ENCODE measurements at places on chromosomes 4 and X.

GRCh38 chrX:57083143-57083542, 38.2 kb downstream of the SPIN2B start:
- no peak for DNase-seq

DNA sequence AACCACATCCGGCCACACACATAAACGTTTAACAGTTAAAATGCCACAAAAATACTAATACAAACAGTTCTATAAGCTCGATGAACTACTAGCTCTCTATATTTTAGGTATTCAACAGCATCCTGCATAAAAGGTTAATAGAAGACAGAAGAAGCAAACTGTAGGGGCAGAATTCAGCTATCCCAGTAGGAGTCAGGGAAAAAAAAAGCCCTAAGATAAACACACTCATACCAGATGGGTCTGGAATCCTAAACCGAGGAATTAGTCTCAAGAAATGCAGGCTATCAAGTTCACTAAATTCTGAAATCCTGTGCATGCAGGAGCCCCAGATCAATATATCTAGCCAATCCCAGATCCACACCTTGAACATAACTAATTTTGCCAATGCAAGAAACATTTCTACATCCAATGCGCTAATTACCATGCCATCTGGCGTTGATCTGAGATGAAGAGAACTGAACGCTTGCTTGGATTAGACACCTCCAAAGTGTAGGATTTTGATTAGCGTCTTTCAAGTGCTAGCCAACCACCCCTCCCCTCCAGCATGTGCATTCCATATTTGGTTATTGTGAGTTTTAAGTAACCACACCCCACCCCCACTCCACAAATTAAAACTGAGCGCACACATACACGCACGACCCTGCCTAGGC, 512.2 kb upstream of the INTU start:
- no peak for DNase-seq

- DNase-seq = peak; percentile 3
Measured at GRCh38 chrX:13506574-13506973, 62.8 kb upstream of the EGFL6 start.

- no peak for DNase-seq
Measured at GRCh38 chrX:43878906-43879526, 3.2 kb downstream of the MAOB start.

GRCh38 chr4:85488416-85488815, 13.5 kb downstream of the ARHGAP24 start:
- DNase-seq = no peak

DNA sequence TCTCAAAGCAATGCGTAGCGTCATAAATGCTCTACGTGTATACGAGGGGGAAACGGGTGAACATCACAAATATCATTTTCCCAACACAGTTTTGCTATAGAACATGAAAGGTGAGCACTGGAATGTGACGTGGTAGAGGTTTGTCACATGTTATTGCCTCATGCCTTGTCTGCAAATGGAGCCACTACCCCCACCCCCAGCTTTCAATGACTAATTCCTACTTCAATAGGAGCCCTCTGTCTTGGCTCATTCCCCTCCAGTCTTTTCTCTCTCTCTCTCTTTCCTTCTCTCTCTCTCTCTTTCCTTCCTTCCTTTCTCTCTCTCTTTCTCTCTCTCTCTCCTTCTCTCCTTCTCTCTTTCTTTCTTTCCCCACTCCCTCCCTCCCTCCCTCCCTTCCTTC, 127.0 kb downstream of the STOX2 start:
- no peak for DNase-seq

DNA sequence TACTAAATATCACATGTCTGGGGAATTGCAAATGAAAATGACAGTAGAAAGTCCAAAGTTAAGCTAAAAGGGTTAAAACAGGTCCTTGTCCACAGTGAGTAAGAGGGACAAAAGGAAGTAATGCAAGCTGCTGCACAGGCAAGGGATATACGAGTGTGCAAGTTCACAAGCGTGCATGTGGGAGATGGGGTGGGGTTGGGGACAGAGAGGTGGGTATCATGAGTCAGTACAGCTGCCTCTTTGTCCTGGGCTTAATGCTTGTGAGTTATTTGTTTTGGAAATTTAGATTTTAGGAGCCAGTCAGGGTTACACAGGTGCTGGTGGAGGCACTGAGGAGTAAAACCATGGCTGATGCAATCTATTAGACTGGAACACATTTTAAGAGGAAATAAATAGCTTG, 3.3 kb upstream of the GPRASP2 start:
- DNase-seq = no peak

GRCh38 chr4:154361450-154361849, 130.1 kb downstream of the DCHS2 start:
- no peak for DNase-seq

- DNase-seq = no peak
Measured at GRCh38 chrX:65874765-65875164, 165.1 kb downstream of the VSIG4 start.

DNA sequence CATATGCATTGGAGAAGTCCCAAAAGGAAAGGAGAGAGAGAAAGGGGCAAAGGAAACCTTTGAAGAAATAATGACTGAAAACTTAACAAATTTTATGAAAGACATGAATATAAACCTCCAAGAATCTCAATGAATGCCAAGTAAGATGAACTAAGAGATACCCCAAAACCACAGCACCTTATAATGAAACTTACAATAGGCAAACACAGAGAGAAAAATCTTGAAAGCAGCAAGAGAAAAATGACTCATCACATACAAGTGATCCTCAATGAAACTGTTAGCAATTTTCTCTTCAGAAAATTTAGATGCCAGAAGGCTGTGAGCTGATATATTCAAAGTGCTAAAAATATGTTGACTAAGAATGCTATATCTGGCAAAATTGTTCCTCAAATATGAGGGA, 10.1 kb downstream of the SMIM10L2A start:
- no peak for DNase-seq

- DNase-seq = no peak
Measured at GRCh38 chr4:139247700-139248238, 32.3 kb downstream of the MGARP start.

DNA sequence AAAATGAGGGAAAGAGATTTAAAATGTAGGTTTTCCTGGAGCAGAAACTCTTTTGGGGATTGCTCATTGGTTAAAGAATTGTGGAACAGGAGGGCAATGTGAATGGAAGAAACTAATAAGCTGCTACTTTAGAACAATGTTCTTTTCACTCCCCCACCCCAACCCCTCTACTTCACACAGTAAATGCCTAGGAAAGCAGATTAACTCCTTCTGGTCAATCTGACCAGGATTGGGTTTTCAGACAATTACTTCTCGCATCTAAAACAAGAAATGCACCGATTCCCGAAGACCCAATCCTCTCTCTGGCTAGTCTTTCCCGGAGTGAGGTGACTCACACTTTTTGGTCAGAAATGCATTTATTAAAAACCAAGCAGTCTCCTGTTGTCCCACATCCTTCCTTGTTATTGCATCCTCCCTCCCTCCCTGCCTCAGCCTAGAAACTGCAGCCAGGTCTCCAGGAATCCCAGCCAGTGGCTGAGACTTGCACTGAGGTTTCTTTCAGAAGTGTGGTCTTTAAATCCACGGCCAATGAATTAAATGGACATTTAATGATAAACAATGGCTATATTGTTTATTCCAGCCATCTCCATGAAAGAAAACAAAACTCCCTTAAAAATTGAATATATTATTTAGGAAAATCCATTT, 21.4 kb downstream of the MFAP3L start:
- no peak for DNase-seq

- DNase-seq = no peak
Measured at GRCh38 chr4:144574000-144574399, 72.0 kb upstream of the HHIP start.

DNA sequence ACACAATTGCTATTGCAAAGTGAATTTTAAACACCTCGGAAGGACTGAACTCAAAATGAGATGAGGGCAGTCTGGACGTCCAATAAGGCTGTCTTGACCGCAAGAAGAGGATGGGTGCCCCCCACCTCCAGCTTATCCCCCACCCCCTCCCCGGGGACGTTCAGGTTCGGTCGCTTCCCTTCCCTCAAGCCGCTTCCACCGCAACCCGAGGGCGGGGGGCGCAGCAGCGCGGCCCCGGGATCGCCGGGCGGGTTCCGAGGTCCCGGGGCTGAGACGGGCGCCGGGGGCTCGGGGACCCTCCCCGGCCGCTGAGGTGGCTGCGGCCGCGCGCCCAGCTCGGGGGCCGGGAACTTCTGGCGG, 480 bp downstream of the USP46 start:
- DNase-seq = no peak

DNA sequence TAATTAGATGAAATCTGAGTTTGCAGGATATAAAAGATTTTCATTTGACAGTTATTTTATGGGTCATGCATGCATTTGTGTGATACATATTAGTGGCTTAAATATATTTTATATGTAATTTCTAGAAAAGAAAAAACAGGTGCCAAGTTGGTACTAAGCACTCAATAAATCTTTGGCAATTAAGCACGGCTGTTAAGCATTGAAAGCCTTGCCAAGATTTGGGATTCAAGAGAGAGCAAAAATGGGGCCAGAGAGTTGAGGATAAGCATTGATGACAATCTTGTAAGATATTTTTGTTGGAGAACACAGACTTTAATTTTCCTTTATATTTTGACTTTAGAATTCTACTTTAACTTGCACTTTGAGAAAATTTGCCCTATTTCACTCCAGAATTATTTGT, 249.8 kb upstream of the MAD2L1 start:
- no peak for DNase-seq

DNA sequence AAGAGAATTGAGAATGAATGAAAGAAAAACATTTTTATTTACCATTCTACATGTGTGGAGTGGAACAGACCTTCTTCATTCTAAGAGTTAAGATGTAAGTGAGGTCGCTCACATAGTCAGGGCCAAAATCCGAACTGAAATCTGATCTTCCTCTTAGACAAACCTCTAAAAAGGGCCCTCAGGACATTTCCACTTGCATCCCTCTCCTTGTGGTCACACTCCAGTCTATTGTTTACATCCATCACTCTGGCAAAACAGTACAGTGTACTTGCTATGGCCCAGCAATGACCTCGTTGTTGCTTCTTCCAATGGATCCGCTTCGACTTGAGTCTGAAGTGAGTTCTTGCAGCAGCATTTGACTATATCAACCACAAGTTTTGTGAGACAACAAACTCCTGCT, 54.2 kb downstream of the MOSPD2 start:
- no peak for DNase-seq

DNA sequence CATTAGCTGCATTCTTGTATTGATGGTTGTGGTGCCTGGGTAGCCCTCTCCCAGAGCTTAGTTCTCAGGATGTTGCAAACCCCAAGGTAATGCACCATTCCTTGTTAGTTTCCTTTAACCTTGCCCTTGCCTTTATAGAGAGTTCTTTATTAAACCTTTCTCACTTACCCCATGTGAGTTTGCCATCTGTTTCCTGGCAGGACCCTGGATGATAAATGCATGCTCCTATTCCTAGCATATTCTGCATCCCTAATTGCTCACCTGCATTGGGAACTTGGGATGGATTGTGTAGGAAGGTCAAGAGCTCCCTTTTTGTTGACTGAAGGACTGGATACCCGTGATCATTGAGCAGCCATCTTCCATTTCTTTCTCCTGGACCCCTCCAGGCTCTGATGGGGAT, 59.9 kb upstream of the AP1S2 start:
- DNase-seq = no peak

GRCh38 chrX:50736656-50737055, 77.3 kb downstream of the SHROOM4 start:
- no peak for DNase-seq

- no peak for DNase-seq
Measured at GRCh38 chrX:115939636-115940160, 230.8 kb upstream of the AGTR2 start.

DNA sequence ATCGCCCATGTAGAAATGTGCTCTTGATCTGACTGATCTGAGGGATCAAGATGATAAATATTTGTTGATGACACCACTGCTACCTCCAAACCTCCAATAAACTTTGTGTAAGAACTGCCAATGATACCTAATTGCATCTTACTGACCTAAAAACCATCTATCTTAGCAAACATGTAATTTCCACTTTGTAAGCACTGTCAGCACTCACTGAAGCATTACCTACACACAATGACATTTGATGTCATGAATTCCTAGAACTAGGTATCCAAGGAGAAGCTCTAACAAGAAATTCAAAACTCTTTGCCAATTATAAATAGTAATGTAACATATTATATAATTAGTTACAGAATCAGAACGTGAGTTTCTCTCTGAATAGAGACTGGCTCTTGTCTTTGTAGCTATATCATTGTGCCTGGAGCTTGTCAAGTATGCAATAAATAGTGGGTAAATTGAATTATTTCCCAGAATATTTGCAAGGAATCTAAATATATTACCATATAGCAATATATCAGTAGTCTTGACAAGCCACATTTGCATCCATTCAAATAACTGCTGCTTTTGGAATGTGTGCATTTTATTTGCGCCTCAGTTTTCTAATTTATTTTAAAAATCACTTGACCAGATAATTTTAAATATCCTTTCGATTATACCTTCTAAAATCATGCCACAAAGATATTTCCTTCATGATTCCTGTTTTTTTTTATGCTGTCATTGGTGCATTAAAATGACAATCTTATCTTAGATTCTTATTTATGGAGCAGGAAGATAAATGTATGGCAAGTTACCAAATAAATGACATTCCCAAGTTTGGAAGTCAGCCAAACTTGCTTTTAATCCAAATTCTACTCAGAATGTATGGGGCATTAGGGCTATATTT, 232.3 kb upstream of the NEIL3 start:
- no peak for DNase-seq

GRCh38 chrX:9681011-9681410, 84.6 kb downstream of the GPR143 start:
- DNase-seq = no peak

- DNase-seq = no peak
Measured at GRCh38 chr4:721261-722168, 15.9 kb downstream of the PCGF3 start.

- no peak for DNase-seq
Measured at GRCh38 chrX:124421898-124422655, 75.7 kb downstream of the SH2D1A start.

GRCh38 chrX:107374132-107374531, 75.3 kb upstream of the FRMPD3 start:
- DNase-seq = no peak

- DNase-seq = peak; percentile 46
Measured at GRCh38 chrX:72094894-72095293, 36.8 kb downstream of the RTL5 start.

GRCh38 chr4:106312997-106313522, 2.9 kb downstream of the TBCK start:
- no peak for DNase-seq

- DNase-seq = no peak
Measured at GRCh38 chr4:152554742-152555141, 18.9 kb upstream of the FBXW7 start.

DNA sequence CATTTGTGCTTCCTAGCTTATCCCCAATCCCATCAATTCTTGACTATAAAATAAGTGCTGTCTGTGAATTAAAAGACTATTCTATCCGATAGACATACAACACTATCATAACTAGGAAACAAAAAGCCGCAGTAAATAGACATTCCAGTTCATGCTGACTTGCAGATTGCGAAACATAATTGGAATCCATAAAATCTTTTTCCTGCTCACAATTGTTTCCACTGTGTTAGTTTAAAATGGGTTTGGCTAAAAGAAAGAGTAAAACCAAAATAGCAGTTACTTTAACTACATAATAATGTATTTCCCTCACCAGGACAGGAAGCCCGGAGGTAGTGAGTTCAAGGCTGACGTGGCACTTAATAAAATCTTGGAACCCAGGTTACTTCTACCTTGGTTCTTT, 17.2 kb downstream of the SMIM31 start:
- DNase-seq = no peak
